ENCODE measurements at places on chromosomes 6 and 20.

GRCh38 chr6:126761854-126762253 lies 356.6 kb upstream of the RSPO3 start:
- DNase-seq, result no peak

GRCh38 chr6:112842330-112842685 lies 495.2 kb downstream of the RFPL4B start:
- no peak for DNase-seq

- DNase-seq, result no peak
Measured at GRCh38 chr20:2595076-2595475, 57.4 kb upstream of the NOP56 start.

DNA sequence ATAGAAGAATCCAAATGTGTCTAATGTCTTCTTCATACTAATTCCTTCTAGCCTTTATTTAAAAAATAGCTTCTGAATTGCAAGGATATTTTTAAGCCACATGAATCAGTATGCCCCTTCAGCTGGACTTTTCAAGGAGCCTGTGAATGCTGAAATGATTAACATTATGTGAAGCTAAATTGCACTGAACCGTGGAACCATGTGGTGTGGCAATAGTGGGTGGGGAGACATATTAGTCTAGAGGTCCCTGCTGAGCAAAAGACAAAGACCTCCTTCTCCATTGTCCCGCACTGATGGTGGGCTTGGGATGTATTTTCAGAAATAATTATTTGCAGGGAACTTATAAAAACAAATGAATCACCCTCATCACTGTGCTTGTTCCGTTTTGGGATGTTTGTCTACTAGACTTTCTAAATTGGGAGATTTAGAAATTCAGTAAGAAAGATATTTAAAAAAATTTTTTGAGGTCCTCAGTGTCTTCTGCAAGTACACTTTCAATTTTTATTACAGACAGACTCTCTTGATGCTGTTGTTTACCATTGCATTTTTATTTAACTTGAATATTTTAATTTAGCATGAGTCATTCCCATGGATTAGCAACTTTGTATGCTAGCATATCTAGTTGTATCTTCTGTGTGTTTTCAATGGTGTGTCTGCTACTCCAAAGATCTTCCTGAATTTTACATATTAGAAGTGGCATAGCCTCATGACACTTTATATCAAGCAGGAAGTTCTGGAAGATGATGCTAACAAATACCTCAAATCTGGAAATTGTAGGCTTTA lies 238.1 kb downstream of the LAMA2 start:
- no peak for DNase-seq

- DNase-seq, result no peak
Measured at GRCh38 chr20:25295386-25296093, 47.7 kb downstream of the PYGB start.

- no peak for DNase-seq
Measured at GRCh38 chr6:81304466-81304865, 448.0 kb downstream of the TENT5A start.

GRCh38 chr6:21599051-21599696 lies 5.6 kb downstream of the SOX4 start:
- no peak for DNase-seq

- no peak for DNase-seq
Measured at GRCh38 chr6:56420296-56420695, 172.9 kb upstream of the COL21A1 start.

DNA sequence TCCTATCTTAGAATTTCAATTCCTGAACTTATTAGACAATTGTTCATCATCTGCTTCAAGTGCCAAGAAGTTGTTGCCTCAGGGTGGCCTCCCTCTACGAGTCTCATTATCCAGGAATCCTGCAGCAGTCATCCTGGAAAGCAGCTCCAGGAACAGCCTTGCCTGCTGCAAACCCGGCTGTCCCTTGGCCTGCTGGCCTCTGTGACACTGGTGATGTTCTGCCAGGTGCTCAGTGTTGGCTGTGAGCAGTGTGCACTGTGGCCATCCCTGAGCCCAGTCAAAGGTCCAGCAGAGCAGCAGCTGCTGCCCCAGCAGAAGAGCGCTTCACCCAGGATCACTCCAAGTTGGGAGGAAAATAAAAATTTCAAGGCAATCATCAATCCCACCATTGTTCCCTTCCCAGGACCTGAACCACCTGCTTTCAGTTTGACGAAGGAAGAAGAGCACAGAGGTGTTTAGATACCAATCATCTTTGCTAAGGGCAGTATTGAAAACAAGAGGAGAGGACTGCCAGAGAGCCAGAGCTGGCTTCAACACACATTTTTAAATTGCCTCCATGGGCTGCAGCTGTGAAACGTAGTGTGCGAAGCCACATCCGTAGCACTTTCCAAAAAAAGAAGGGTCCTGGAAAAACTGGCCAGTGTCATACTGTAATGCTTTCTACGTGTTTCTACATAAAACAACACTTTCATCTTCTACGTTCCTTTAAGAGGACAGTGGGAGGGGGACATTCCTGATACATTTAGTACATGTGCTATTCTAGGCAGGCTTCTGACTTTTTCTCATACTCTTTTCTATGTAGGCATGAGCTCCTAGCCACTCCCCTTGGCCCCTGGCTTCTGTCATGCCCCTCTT lies 7.2 kb upstream of the FAM50B start:
- no peak for DNase-seq

- no peak for DNase-seq
Measured at GRCh38 chr6:72287801-72288200, 334.1 kb upstream of the KCNQ5 start.

GRCh38 chr6:169832247-169832948 lies 81.0 kb downstream of the ERMARD start:
- no peak for DNase-seq

- no peak for DNase-seq
Measured at GRCh38 chr6:157650801-157651200, 172.2 kb upstream of the SNX9 start.

GRCh38 chr20:62177307-62177706 lies 5.5 kb upstream of the MTG2 start:
- no peak for DNase-seq

DNA sequence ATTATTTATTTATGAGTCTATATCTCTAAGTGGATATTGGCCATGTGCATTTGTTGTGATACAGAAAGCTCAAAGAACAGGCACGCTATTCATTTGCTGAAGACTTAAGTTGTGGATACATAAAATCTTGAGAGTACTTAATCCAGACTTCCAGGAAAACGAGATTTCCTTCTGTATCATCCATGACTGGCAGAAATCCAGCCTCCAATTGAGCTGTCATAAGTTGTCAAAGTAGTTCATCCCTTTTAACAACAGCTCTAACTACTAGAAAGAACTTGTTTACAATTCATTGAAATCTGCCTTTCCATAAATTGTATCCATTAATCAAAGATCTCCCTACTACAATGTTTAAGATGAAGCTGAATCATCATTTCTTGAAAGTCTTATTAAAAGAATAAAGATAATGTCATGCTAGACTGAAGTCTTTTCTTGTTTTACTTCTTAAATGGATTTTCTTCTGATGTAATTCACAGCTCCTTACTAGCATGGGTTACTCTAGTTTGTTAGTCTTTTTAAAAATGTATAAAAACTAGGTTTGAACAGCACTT lies 447.3 kb upstream of the CITED2 start:
- no peak for DNase-seq

- DNase-seq, result no peak
Measured at GRCh38 chr20:55830121-55830827, 175.0 kb downstream of the CBLN4 start.

GRCh38 chr6:109736273-109737025 lies 45.4 kb downstream of the FIG4 start:
- no peak for DNase-seq

GRCh38 chr20:46984405-46984804 lies 89.8 kb downstream of the EYA2 start:
- no peak for DNase-seq

DNA sequence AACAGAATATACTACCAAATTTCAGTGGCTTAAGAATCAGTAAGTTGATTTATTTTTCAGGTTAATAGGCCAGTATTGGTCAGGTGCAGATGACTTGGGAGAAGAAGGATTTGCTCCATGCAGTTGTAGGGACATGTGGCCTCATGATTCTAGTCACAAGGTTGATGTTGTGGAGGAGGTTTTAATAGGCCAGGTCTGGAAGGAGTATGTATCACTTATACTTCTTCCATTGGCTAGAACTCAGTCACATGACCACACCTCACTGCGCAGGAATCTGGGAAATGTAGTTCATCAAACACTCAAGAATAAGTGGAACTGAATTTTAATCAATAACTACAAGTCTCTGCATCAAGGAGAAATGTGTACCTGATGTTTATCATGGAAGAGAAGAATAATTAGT lies 281.5 kb upstream of the QKI start:
- DNase-seq, result no peak

- no peak for DNase-seq
Measured at GRCh38 chr6:20154753-20155152, 57.5 kb downstream of the MBOAT1 start.

GRCh38 chr6:22954749-22955385 lies 385.5 kb downstream of the HDGFL1 start:
- no peak for DNase-seq

GRCh38 chr6:120383681-120384080 lies 950.6 kb downstream of the TBC1D32 start:
- no peak for DNase-seq

DNA sequence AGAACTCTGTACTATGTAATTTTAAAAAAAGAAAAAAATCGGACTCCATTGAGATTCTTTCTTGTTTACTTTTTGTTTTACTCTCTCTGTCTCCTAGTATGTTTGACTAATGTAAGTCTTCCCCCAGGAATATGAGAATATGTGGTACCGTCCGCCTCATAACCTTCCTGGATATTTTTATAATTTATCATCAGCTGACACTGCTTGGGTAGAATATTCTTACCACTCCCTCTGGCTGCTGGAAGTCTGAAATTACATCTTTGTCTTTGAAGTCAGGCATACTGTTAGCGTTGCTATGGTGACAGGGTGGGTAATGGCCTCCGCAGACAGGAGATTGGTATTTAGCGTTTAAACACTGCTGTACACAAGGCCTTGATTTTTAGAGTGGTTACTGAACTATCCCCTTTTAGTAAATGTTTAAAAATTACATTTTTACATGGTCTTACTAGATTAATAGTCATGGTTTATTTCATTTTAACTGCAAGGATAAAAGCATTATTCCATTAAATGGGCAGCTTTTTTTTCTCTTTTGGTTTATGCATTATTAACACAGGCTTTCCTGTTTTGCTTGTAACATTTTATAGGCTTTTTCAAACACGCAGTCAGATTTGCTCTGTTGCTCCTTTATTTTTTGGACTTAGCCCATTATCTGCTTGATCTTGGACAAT lies 176.4 kb downstream of the ARID1B start:
- DNase-seq, result no peak

GRCh38 chr6:73152966-73153757 lies 72.1 kb downstream of the KHDC1L start:
- DNase-seq, result no peak

DNA sequence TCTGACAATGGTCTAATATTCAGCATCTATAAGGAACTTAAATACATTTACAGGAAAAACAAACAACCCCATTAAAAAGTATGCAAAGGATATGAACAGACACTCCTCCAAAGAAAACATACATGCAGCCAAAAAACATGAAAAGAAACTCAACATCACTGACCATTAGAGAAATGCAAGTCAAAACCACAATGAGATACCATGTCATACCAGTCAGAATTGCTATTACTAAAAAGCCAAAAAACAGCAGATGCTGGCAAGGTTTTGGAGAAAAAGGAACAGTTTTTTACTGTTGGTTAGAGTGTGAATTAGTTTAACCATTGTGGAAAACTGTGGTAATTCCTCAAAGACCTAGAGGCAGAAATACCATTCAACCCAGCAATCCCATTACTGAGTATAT lies 339.0 kb upstream of the ADGRB3 start:
- no peak for DNase-seq

GRCh38 chr6:18632670-18633410 lies 245.7 kb downstream of the RNF144B start:
- DNase-seq, result no peak

DNA sequence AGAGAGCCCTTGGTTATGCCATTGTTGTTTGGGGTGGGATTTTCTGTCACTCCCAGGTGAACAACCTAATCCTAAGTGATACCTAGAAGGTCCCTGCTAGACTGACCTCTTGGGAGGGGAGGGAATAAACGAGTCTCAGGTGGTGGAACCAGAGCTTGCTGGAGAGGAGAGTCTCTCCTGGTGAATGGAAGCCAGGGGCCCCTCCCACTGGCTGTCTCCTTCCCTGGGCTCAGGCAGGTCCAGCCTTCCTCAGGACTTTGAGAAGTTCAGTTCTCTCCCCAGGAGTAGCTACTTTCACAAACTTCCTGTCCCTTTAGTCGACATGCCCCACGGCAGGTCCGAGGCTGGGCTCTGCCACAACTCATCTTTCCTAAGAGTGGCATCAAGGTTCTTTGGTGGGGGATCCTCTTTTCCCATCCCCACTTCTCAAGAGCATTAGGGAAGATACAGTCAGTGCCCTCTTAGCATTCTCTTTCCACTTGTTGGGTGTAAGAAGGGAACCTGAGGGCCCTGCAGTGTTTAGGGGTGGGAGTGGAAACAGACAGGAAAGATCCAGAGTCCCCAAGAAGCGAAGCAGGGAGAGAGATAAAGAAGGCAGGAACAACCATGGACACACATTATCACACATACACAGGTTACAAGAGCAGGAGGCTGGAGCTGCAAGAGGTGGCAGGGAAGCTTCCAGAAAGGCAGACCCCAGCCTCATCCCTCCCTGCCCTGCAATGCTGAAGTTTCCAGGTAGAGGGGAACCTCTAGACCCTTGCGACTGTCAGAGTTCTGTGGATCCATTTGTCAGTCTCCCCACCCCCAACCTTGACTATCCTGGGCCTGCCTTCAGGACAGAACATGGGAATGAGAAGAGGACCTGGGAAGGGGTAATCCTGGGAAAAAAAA lies 900 bp upstream of the GLP1R start:
- DNase-seq, result no peak

DNA sequence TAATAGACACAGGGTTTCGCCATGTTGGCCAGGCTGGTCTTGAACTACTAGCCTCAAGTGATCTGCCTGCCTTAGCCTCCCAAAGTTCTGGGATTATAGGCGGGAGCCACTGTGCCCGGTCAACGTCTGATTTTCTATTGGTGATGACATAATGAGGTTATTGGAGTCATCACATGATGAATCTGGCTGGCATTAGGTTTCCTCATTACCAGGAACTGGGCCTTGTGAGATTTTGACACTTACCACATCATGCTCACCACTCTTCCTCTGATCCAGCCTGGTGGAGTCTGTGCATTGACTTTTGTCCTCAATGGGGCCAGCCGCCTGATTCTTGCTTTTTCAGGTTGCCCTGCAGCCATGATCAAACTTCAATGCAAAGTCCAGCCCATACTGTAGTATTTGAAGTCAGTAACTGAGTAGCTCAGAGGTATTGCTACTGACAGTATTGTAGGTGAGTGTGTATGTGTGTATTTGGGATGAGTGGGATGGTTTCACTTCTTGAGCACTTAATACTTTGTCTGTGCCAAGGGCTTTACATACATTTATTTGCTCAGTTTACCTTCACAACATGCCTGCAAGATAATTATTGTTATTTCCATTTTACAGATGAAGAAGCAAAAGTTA lies 16.0 kb downstream of the ANKS1A start:
- DNase-seq, result no peak

Measured in stimulated activated naive CD8-positive, alpha-beta T cell treated with anti-CD3 and anti-CD28 coated beads, Interleukin-15, Interleukin-2, amounts not matched to agents 100 U/mL and 50 U/mL, for 24 hours (primary cell).